Prostate gland (tissue), 2 donors: ENCODE measurements at places on chromosomes 4 and X. TPM values are rescaled to one million over a fixed set of nuclear protein-coding genes. Genes with fewer than 3 reads are reported as not detected.

DNA sequence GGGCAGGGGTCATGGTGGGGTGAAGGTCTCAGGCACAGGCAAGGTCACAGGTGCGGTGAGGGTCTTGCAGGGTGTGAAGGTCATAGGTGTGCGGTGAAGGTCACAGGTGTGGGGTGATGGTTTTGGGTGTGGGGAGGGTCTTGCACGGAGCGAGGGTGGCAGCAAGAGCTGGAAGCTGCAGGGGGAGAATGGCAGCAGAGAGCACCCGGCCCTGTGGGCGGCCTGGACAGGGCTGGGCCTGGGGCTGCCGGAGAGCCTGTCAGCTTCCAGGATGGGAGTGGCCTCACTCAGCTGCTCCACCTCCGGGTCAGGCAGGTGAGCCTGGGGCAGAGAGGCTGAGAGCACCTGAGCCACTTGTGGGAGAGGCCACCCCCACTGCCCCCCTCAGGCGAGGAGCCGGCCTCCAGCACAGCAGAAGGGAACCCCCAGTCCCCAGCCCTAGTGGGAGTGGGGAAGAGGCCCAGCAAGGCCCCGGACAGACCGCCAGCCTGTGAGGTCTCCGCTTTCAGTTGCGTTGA lies 1.5 kb downstream of the MSANTD1 start:
- H3K4me3 ChIP-seq = no peak overlapping the region
- no peaks in the 10 kb centered on the region for H3K4me1 ChIP-seq
- H3K27me3 ChIP-seq = no peaks in the 10 kb centered on the region
- H3K27ac ChIP-seq = no peak overlapping the region

GRCh38 chrX:133563705-133564104 lies 148.4 kb upstream of the GPC4 start:
- no peak overlapping the region for H3K27ac ChIP-seq
- no peak overlapping the region for H3K4me3 ChIP-seq
- no peaks in the 10 kb centered on the region for H3K36me3 ChIP-seq
- H3K4me1 ChIP-seq = no peaks in the 10 kb centered on the region
- no peak for DNase-seq

GRCh38 chr4:137681081-137681480 lies 148.8 kb upstream of the PCDH18 start:
- no peaks in the 10 kb centered on the region for H3K36me3 ChIP-seq
- H3K4me1 ChIP-seq = no peaks in the 10 kb centered on the region
- no peak overlapping the region for H3K27ac ChIP-seq
- no peaks in the 10 kb centered on the region for H3K27me3 ChIP-seq

DNA sequence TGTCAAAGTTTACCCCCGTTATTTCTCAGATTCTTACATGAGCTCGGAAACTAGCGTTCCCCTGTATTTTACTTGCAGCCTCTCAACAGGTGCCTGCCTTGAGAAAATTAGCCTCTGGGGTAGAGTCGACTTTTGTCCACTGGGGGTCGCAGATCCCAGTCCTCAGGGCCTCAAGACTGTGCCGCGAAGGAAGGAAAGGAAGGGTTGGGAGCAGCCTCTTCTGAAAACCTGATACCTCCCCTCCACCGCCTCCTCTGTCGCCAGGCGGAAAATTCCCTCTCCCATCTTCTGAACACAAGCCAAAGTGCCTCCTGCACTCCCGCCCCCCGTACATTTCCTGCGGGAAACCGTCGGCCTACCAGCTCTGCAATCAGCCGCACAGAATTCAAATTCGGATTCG lies 44.4 kb upstream of the TMSB15B start:
- no peak overlapping the region for H3K27ac ChIP-seq
- peak overlapping the region; percentile 40 for H3K4me3 ChIP-seq
- H3K36me3 ChIP-seq = no peaks in the 10 kb centered on the region
- H3K4me1 ChIP-seq = no peaks in the 10 kb centered on the region
- no peaks in the 10 kb centered on the region for H3K27me3 ChIP-seq
- peak; percentile 14 for DNase-seq

ASMT gene
- 1.0 TPM for total RNA-seq

PTCHD1 gene
- 1.6 TPM for total RNA-seq

FAM193A gene
- 53.1 TPM for total RNA-seq

HSPA4L gene
- total RNA-seq = 8.8 TPM
